ENCODE measurements at places on chromosomes 6 and 20. TPM values are rescaled to one million over a fixed set of nuclear protein-coding genes. Genes with fewer than 3 reads are reported as not detected.

- DNase-seq = no peak
Measured at GRCh38 chr20:62056975-62057374, 8.7 kb downstream of the TAF4 start.

GRCh38 chr20:33899106-33899505 is 88.0 kb downstream of the CHMP4B start:
- DNase-seq = no peak

DNA sequence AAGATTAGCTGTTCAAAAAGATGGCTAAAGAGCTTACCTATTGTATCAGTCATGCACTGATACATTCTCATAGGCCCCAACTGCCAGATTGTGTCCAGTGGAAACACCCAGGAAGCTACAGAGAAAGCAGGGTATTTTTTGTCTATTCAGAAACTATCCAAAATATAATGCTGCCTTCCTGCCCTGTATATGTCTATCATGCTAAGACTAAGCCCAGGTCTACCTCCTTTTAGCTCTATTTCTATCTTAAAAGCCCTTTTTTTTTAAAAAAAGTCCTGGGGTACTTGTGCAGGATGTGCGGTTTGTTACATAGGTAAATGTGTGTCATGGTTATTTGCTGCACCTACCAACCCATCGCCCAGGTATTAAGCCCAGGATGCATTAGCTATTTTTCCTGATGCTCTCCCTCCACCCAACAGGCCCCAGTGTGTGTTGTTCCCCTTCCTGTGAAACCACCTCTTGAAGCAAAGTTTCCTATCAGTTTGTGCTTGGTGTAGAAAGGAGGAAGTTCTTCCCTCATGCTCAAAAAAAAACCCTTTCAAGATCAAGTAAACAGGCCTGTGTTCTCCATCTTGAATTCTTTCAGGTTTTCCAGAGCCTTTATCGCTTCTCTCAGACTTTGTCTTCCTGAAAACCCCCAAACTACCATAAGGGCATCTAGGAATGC is 514 bp downstream of the DEFB129 start:
- DNase-seq = no peak

DNA sequence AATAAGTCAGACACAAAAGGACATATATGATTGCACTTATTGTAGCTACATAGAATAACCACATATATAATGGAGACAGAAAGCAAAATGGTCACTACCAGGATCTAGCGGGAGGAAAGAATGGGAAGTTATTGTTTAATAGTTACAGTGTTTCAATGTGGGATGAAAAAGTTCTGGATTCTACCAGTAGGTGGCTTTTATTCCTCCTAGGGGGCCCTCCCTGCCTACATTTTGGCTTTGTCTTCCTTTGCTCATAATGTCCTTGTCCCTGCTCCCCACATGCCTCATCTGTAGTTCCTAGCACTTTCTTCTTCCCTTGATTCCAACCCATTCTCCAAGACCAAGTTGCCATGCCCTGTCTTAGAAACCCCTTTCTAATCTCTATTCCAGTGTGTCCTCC is 16.3 kb downstream of the ZNF133 start:
- DNase-seq = no peak

The LINC00237 gene
- total RNA-seq = not detected

The GGTLC1 gene
- not detected for total RNA-seq
